ENCODE measurements at places on chromosomes 6 and 20. TPM values are rescaled to one million over a fixed set of nuclear protein-coding genes. Genes with fewer than 3 reads are reported as not detected.

SLC25A27 gene
- 0.12 TPM for total RNA-seq

APOM gene
- 3.2 TPM for total RNA-seq

DCBLD1 gene
- 24.5 TPM for total RNA-seq

TMEM244 gene
- total RNA-seq: not detected

EYS gene
- 0.11 TPM for total RNA-seq

BTBD3 gene
- total RNA-seq: 16.9 TPM

GPX6 gene
- total RNA-seq: not detected

THBS2 gene
- total RNA-seq: 0.05 TPM

STK35 gene
- 10.7 TPM for total RNA-seq

KCNK5 gene
- total RNA-seq: 1.3 TPM

C6orf15 gene
- total RNA-seq: not detected

MCHR2 gene
- not detected for total RNA-seq

MUC21 gene
- total RNA-seq: 0.03 TPM

VGLL2 gene
- not detected for total RNA-seq

ADGRF1 gene
- total RNA-seq: not detected

FOXC1 gene
- 6.4 TPM for total RNA-seq

SMPD2 gene
- 14.5 TPM for total RNA-seq

RSPH9 gene
- total RNA-seq: 0.16 TPM

MUCL3 gene
- total RNA-seq: 0.10 TPM

ESR1 gene
- total RNA-seq: not detected

CLVS2 gene
- 0.13 TPM for total RNA-seq

OTOR gene
- not detected for total RNA-seq

PCSK2 gene
- not detected for total RNA-seq

HLA-DRA gene
- not detected for total RNA-seq

DUSP15 gene
- 0.87 TPM for total RNA-seq

SLC17A1 gene
- total RNA-seq: not detected

RAET1G gene
- 8.5 TPM for total RNA-seq

TNFRSF21 gene
- total RNA-seq: 11.7 TPM

SLC22A7 gene
- total RNA-seq: not detected

C6orf58 gene
- total RNA-seq: 0.11 TPM

ZNF311 gene
- 0.12 TPM for total RNA-seq

RIMS4 gene
- total RNA-seq: 2.0 TPM

DNMT3B gene
- total RNA-seq: 4.3 TPM

PTCHD4 gene
- total RNA-seq: 0.05 TPM

MEI4 gene
- total RNA-seq: not detected

FOXQ1 gene
- total RNA-seq: 5.3 TPM

SLC13A3 gene
- total RNA-seq: 0.02 TPM

FOXA2 gene
- total RNA-seq: 19.2 TPM

BMP5 gene
- not detected for total RNA-seq

HSPA1L gene
- 1.2 TPM for total RNA-seq

RIPPLY2 gene
- 0.49 TPM for total RNA-seq

MLN gene
- total RNA-seq: not detected

Data from A549 treated with AZD2906 at 1 μM for 4 hours (cell line).